Neural crest cell (in vitro differentiated cells): ENCODE measurements at places on chromosomes 2 and 18.

- H3K27me3 ChIP-seq: peaks cover 23% of the 10 kb centered on the region
- no peak overlapping the region for H3K27ac ChIP-seq
- no peak overlapping the region for H3K4me3 ChIP-seq
- DNase-seq: no peak
Measured at GRCh38 chr2:157333304-157334047, 7.9 kb upstream of the ERMN start.

DNA sequence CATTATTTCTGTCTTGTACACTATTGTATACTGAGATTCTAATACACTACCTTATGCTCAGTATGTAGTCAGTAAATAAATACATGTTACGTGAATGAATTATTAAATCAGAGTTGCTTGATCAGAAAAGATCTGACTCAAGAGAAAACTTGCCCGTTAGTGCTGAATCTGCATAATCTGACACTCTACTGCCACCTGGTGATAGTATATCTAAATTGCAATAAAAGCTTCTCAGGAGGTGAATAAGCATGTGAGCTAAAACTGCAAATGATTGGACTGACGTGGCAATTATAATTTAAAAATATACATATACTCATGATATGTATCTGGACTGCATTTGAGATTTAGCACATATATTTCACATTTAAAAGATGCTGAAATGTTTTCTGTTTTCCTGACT lies 70.4 kb downstream of the KIAA1328 start:
- H3K4me1 ChIP-seq: peaks cover 7% of the 10 kb centered on the region
- H3K27me3 ChIP-seq: no peaks in the 10 kb centered on the region
- peaks cover 3% of the 10 kb centered on the region for H3K36me3 ChIP-seq
- no peak for DNase-seq
- H3K4me3 ChIP-seq: no peak overlapping the region

GRCh38 chr2:127650041-127650784 lies 4.3 kb downstream of the GPR17 start:
- DNase-seq: no peak
- H3K27me3 ChIP-seq: no peaks in the 10 kb centered on the region
- H3K4me1 ChIP-seq: peaks cover 52% of the 10 kb centered on the region
- no peak overlapping the region for H3K27ac ChIP-seq
- no peaks in the 10 kb centered on the region for H3K36me3 ChIP-seq
- no peak overlapping the region for H3K4me3 ChIP-seq

DNA sequence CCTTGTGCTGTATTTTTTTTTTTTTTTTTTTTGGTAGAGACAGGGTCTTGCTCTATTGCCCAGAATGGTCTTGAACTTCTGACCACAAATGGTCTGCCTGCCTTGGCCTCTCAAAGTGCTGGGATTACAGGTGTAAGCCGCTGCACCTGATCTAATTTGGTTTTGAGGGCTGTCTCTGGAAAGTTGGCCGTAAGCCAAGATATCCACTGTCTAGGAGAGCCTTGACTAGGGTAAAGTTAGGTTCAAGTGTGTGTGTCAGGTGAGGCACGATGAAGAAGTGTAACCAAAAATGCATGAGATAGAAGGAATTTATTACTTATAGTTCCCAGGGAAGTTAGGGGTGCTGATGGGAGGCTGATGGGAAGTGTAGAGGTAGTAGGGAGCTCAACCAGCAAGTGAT lies 46.7 kb downstream of the INO80C start:
- H3K27me3 ChIP-seq: no peaks in the 10 kb centered on the region
- H3K4me3 ChIP-seq: no peak overlapping the region
- H3K27ac ChIP-seq: no peak overlapping the region
- no peaks in the 10 kb centered on the region for H3K4me1 ChIP-seq
- H3K36me3 ChIP-seq: peaks cover 4% of the 10 kb centered on the region

DNA sequence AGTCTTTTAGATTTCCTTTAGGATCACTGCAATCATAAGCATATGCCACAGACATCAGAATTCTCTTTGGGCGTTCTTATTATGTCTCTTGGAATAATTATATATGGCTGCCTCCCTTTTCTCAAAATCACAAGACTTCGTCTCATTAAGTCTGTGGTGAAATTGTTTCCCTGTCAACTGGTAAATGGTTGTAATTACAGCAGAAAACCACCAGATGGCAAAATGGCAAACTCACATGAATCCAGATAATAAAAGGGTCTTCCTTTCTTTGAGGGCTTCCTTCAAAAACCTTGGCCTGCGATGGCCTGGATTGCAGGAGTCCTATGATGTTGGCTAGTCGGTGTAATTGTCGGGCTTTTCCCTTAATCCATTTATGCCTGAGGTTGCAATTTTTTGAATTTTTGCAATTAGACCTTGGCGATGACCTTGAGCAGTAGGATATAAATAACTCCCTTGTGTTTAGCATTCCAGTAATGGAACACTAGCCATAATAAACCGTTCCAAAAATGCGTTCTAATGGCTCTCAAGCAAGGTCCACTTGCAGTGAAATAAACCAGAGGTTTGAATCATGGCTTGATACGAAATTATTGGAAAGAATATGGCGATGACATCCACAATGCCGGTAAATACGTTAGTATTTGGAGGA lies 656.4 kb downstream of the MBD2 start:
- H3K4me1 ChIP-seq: peaks cover 5% of the 10 kb centered on the region
- H3K36me3 ChIP-seq: no peaks in the 10 kb centered on the region
- no peak overlapping the region for H3K4me3 ChIP-seq

DNA sequence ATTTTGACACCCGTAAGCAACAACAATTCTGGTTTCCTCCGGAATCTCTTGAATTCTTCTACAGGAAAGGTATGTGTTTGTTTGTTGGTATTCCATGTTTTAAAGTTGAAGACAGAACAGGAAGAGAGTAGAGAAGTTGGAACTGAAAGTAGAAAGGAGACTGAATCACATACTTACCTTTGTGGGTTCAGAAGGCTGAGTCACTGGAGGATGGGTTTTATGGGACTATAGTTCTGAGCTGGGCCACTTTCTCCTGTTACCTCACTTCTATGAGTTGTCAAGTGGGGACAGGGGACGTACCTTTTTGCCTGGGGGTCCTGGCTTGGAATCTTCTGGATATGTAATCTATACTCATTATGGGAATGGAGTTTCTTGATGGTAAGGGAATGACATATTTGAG lies 40.9 kb downstream of the KDM3A start:
- H3K27ac ChIP-seq: no peak overlapping the region
- no peaks in the 10 kb centered on the region for H3K4me1 ChIP-seq
- peaks cover 27% of the 10 kb centered on the region for H3K36me3 ChIP-seq
- no peak overlapping the region for H3K4me3 ChIP-seq

DNA sequence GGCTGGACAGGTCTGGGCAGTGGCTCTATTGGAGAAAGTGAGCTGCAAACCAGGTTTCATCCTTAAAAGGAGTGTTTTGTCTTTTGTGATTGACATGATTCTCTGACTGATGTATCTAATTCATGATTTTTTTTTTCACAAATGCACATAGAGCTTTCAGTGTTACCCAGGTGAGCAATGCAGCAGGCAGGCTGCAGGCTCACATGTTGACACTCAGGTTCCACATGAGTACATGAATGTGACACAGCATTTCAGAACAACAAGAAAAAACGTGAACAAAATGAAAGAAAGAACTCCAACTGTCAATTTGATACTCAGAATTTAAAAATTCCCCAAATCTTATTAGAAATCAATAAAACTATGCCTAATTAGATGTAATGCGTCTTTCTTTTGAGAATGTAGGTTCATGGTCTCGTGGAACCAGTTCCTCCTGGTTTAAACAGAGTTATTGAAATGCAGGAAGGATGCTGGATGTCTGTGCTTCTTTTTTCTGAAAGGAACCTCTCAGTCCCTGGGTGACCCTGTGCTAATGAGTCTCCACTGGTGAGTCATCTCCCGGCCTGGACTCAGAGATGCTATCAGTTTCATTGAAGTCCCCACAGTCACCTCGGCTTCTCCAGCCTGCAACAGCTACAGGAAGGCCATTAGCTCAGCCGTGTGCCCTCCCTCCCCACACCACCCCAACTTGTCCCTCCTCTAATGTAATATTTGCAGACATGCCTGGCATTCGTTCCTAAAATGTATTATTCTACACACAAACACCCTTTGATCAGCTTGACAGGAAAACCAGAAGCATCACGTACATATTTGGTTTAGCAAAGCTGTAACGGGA lies 430.4 kb downstream of the LPIN1 start:
- H3K4me1 ChIP-seq: peaks cover 21% of the 10 kb centered on the region
- no peak overlapping the region for H3K4me3 ChIP-seq
- no peak for DNase-seq
- no peak overlapping the region for H3K27ac ChIP-seq
- no peaks in the 10 kb centered on the region for H3K36me3 ChIP-seq

- peak; percentile 45 for DNase-seq
- peaks cover 20% of the 10 kb centered on the region for H3K36me3 ChIP-seq
- peaks cover 3% of the 10 kb centered on the region for H3K27me3 ChIP-seq
- peak overlapping the region; percentile 88 for H3K27ac ChIP-seq
- H3K4me3 ChIP-seq: peak overlapping the region; percentile 4
Measured at GRCh38 chr2:24832073-24832461, 38.8 kb downstream of the CENPO start.

GRCh38 chr2:198343471-198343870 lies 539.1 kb downstream of the PLCL1 start:
- no peaks in the 10 kb centered on the region for H3K4me1 ChIP-seq
- H3K27me3 ChIP-seq: peaks cover 2% of the 10 kb centered on the region
- H3K36me3 ChIP-seq: no peaks in the 10 kb centered on the region
- no peak overlapping the region for H3K27ac ChIP-seq
- H3K4me3 ChIP-seq: no peak overlapping the region

DNA sequence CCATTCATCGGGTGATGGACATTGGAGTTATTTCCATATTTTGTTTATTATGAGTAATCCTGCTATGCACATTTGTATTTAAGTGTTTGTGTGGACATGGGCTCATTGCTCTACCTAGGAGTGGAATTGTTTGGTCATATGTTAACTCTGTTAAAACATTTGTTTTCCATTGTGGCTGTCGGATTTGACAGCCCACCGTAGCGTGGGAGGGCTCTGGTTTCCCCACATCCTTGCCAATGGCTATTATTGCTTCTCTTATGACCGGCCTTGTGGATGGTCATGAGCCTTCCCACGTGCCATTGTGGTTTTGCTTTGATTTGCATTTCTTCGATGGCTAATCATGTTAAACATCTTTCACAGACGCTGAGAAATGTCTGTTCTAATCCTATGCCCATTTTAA lies 92.0 kb downstream of the ZNF236 start:
- H3K27ac ChIP-seq: no peak overlapping the region
- no peaks in the 10 kb centered on the region for H3K27me3 ChIP-seq
- no peak for DNase-seq
- H3K36me3 ChIP-seq: peaks cover 3% of the 10 kb centered on the region
- H3K4me1 ChIP-seq: no peaks in the 10 kb centered on the region
- H3K4me3 ChIP-seq: no peak overlapping the region

DNA sequence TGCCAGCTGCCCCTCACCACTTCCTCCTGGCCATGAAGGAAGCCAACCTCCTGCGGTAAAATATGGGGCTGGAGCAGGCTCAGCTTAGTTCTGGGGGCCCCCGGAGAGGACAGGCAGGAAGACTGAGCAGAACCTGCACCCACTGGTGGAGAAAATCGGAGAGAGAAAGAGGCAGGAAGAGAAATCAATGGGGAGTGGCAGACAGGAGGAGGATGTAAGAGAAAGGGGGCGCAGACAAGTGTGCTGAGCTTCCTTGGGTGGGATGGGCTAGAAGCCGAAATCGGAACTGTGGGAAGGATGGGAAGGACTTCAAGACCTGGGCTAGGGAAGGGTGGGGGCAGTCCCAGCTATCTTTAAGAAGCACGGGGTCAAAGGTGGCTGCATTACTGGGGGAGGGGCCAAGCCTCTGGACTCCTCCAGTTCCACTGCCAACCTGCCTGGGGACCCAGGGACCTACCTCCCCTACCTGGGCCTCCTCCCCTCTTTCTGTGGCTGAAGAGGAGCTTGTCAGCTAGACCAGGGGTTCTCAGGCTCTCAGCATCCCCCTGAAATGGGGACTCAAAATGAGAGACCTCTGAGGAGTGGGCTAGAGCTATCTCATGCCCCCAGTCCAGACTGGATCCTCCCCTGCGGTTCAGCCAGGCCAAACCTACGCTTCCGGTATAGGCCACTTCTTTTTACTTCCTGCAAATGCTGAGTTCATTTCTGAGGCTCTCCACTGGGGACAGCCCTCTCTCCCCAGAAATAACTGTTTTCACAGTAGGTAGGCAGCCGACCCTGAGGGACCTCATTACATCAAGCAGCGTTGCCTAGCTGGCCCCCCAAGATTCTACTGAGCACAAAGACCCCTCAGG lies 33.6 kb upstream of the B3GNT7 start:
- H3K4me1 ChIP-seq: peaks cover 29% of the 10 kb centered on the region
- no peaks in the 10 kb centered on the region for H3K27me3 ChIP-seq
- no peak for DNase-seq
- no peak overlapping the region for H3K4me3 ChIP-seq

GRCh38 chr18:3715231-3716080 lies 265.5 kb downstream of the TGIF1 start:
- H3K4me3 ChIP-seq: no peak overlapping the region
- H3K36me3 ChIP-seq: no peaks in the 10 kb centered on the region
- H3K27ac ChIP-seq: no peak overlapping the region
- no peaks in the 10 kb centered on the region for H3K27me3 ChIP-seq

- no peaks in the 10 kb centered on the region for H3K36me3 ChIP-seq
- DNase-seq: no peak
- H3K27ac ChIP-seq: no peak overlapping the region
- H3K4me3 ChIP-seq: no peak overlapping the region
- peaks cover 17% of the 10 kb centered on the region for H3K4me1 ChIP-seq
Measured at GRCh38 chr18:26702086-26702485, 153.7 kb upstream of the KCTD1 start.

DNA sequence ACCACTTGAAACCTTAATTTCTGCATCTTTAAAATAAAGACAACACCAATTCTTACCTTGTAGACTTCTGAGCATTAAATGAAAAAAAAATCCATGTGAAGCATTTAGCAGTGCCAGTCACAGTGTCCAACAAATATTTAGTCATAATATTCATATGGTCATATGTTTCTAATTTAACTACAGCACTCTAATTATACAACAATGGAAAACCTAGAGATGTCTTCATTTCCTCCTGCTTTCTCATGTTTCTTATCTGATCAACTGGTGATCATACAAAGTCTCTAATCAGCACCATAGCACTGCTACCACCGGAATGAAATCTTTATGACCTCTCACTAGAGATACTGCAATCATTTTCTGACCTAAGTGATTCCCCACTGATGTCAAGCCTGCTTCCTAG lies 10.2 kb upstream of the SCN3A start:
- no peaks in the 10 kb centered on the region for H3K27me3 ChIP-seq
- no peak overlapping the region for H3K4me3 ChIP-seq
- no peaks in the 10 kb centered on the region for H3K4me1 ChIP-seq
- DNase-seq: no peak

DNA sequence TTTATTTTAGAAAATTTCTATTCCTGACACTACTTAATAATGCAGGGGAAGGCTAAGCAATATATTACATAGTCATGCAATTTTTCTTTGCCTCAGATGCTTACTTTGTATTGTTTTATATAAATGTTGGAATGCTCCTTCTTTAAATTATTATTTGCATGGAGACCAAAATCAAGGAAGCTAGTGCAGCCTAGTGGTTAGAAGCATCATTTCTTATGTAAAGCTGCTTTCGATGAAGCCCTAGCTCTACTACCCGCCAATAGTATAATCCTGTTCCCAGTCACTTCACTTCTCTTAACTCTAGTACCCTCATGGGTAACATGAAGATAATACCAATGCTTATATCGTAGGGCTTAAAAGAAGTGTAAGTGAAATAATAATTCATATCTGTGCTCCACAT lies 198.9 kb downstream of the LRATD1 start:
- H3K27ac ChIP-seq: no peak overlapping the region
- H3K27me3 ChIP-seq: no peaks in the 10 kb centered on the region
- no peaks in the 10 kb centered on the region for H3K4me1 ChIP-seq
- H3K4me3 ChIP-seq: no peak overlapping the region
